ENCODE measurements at places on chromosomes 5 and 9.
A peak's percentile ranks its signal among the peaks of the same experiment; 100 is the strongest.

GRCh38 chr5:81140943-81141342, 92.2 kb upstream of the CKMT2 start:
- peak; percentile 50 for DNase-seq

DNA sequence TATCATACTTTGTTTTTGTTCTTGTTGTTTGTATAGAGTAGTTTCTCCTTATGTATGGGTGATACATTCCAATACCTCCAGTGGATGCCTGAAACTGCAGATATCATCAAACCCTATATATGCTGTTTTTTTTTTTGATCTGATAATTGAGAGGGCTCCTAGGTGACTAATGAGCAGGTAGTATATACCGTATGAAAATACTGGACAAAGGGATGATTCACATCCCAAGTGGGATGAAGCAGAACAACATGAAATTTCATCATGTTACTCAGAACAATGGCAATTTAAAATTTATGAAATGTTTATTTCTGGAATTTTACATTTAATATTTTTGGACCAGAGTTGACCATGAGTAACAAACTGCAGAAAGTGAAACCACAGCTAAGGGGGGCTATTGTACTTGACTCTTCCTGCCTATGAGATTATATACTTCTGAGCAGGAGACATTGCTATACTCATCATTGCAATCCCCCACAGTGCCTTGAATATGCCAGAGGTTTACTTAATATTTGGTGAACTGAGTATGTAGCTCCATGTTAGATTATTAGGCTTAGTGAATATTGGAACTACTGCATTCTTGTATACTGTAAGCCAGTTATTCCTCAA, 258.7 kb upstream of the FBXL7 start:
- DNase-seq, result peak; percentile 56

DNA sequence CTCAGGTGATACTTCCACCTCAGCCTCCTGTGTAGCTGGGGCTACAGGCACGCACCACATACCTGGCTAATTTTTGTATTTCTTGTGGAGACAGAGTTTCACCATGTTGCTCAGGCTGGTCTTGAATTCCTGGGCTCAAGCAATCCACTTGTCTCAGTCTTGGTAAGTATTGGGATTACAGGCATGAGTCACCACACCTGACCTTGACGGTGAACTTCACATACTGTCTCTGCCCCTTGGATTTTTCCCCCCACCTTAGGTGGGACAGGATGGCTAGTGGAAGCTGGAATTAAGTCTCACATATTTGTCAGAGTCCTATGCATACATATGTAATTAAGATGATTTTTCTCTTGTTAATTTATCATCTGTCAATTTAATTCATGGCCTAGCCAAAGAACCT, 20.9 kb upstream of the RFK start:
- DNase-seq, result peak; percentile 43

GRCh38 chr5:58299256-58299655, 160.6 kb downstream of the PLK2 start:
- no peak for DNase-seq

- DNase-seq, result no peak
Measured at GRCh38 chr9:130830231-130830760, 4.8 kb upstream of the ABL1 start.

GRCh38 chr5:133274597-133274935, 222.8 kb downstream of the HSPA4 start:
- DNase-seq, result no peak

DNA sequence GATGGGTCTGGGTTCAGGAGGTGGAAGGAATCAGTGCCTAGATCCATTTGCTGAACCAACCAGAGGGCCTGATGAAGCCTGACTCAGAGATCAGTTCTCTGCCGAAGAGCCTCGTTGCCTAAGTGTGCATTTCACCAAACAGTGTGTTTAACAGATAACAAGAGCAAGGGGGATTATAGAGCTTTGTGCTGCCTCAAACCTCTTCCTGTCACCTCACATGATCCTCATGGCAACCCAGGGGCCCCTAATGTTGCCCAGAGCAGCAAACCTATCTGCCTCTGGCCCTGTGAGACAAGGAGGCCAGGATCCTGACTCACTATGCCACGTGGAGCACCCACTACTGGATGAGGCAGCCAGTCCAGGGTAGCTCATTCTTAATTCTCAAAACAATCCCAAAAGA, 66.3 kb upstream of the EPB41L4B start:
- no peak for DNase-seq

DNA sequence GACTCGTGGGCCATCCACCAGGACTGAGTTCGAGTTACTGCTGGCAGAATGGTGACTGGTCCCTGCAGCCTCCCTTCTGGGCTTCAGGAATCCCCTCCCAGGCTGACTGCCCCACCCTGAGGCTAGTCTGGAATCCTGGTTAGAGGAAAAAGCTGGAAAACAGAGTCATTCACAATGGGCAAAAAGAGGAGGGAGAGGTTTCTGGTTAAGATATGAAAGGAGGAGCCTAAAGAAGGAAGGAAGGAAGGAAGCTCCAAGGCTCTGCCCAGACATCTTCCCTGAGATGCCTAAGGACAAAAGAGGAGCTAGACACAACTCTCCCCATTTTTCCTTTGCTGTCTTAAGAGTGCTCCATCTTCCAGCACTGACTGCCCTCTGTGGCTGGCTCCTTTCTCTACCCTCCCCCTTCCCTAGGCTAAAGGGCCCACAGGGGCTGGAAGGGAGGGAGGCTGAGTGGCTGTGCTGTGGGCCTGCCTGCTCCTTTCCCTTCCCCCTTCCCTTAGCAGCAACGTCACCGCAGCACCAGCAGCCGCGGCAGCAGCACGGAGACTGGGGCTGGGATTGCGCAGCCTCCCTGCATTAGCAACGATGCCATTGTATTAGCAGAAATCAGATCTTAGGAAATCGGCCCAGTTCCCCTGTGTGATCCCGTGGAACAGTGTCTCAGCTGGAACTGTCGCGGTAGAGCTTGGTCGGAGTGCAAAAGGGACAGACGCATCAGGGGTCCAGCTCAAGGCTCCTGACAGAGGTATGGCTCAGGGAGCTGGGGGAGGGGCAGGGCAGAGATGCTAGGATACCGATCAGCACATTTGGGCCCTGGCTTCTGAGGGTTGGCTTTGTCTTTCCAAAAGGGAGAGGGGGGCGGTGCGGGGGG, 48.7 kb downstream of the RUSC2 start:
- peak; percentile 91 for DNase-seq

DNA sequence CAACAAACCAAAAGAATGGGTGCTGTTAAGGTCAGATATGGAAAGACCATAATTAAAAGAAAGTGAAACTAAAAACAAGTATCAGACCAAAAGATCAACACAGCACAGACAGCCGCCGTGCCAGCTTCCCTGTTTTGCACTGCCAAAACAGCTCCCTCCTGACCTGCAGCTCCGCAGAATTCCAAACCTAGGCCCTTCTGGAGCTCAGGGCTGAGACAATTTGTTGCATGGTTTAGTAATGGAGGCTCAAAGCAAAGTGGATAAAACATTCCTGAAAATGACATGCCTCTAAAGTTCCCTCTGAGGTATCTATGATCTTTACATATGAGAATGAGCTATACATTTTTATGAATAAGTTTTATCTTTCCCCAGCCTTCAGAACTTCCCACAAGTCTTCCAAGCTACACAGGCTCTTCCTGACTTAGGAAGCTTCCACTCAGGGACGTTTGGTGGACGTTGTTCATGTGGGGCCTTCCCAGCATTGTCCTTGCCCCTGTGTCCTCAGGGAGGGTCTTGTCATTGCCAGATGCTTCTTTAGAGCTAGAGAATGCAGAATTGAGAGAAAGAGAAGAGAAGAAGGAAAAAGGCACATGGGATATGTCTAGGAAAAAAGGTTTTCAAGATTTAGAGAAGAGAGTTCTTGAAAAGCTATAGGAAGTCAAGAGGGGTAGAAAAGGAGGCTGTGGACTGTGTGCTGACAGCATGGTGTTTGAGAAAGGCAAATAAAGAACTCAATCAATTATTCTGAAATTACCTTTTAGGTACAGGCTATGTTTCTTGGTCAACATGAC, 28.4 kb upstream of the SSBP2 start:
- DNase-seq, result peak; percentile 29

GRCh38 chr5:138212828-138213160, 329 bp downstream of the CDC23 start:
- DNase-seq, result peak; percentile 2

GRCh38 chr9:84251921-84252320, 88.6 kb downstream of the SLC28A3 start:
- DNase-seq, result no peak

DNA sequence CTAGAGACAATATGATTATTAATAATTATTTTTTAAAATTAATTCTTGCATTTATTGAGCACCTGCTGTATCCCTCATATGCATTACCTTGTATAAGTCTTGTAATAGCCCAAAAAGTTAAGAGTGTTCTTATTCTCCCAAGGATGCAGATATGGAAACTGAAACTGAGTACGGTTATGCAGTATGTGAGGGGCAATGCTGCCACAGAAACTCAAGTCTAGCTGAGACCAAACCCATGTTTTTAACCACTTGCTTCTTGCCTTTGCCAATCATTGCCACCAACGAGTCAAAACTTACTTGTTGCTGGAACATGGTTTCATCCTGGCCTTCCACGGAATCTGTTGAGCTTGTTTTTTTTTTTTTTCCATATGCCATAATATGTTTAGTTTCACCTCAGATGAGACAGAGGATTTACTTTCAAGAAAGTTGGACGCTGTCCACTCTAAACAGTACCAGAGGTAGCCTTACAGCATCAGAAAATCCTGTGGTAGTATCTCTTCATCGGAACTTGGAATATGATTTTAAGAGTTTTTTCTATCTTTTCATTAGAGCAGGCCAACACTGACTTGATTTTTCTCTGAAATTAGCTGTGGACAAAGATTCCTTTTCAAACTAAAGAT, 27.9 kb downstream of the DOCK8 start:
- no peak for DNase-seq

- peak; percentile 25 for DNase-seq
Measured at GRCh38 chr9:107142896-107143603, 140.0 kb upstream of the RAD23B start.

GRCh38 chr9:132645306-132645705, 24.5 kb downstream of the DDX31 start:
- DNase-seq, result no peak

- no peak for DNase-seq
Measured at GRCh38 chr5:179852993-179853547, 5.5 kb downstream of the MRNIP start.

DNA sequence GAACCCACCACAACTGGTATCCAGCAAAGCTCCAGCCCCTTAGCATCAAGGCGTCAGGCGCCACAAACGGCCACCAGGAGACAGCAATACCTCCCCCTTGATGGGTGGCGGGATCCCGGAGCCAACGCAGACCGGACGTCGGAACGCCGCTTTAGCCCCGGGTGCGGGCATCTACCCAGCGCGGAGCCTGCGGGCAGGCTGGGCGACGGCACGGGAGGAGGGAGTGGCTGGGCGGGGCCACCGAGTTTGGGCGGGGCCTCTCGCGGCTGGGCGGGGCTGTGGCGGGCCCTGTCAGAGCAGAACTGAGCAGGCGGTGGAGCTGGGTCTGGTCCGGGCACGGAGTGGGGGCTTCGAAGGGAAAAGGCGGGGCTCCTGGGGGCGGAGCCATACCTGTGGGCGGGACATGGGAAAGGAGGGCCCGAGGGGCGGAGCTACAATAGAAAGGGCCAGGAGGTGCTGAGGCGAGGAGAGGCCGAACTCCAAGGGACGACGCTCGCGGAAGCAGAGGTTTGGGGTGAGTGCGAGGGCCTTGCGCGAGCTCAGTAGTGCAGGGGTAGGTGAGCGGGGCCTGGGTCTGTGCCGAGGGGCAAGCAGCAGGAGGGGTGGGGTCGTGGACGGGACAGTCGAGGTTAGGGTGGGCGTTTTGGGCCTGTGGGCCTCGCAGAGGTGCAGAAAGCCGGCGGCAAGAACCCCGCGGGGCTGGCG, 40.2 kb upstream of the GARNL3 start:
- DNase-seq, result peak; percentile 80

DNA sequence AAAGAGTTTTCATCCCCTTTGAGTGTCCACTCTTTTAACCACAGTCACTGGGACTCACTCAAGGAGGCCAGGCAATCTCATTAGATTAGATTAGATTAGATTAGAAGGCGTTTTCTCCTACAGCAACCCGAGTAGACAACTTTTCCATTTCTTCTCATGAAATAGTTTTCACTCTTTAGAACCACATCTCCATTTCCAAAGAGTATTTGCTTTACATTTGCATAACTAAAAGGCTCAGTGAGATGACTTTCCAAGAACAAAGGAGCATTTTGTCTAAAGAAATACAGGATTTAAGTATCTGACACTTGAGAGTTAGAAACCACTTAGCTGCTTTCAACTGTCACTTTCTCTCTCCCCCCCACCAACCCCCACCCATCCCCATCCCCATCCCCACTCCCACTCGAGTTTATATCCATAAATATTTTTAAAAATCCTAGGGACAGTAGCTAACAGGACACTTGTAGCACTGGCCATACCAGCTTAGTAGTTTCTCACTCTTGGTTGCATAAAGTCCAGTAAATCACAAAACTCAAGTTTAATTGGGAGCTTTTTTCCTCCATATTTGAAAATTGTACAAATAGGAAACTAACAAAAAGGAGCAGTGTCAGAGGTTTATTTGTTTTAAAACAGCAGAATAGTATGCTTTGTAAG, 2202.9 kb upstream of the WWC1 start:
- DNase-seq, result no peak

DNA sequence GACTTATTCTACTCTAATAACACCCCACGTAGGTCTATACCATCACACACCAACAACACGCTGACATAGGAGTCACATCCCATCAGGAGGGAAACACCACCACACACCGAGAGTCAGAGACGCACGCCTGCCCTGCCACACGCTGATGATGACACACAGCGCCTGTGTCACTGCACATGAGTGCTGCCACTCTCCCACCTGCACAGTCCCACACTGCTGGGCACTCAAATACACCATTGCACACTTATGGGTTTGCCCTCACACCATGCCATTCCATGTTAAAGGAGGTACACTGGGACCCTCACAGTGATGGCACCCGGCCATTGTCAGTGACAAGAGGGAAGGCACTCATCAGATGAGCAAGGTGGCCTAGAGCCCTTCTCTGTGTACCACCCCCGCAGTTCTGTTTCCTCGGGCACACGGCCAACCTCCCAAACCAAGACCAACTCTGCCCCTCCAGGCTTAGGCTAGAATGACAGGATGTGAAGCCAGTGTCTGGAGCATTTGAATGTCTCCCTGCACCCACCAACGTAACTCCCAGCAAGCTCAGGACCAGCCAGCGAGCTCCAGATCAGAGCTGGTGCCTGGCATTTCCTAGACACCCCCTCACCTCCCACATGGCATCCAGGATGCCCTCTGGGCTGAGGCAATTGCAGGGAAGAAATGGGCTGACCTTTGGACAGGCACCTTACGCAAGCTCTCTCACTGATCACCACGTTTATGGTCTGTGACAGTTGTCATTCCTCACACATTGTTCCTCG, 3.6 kb upstream of the CPLX2 start:
- DNase-seq, result no peak

Data from fibroblast of pulmonary artery (primary cell).